ELR (cell line): ENCODE measurements at places on chromosomes 4 and X.

DNA sequence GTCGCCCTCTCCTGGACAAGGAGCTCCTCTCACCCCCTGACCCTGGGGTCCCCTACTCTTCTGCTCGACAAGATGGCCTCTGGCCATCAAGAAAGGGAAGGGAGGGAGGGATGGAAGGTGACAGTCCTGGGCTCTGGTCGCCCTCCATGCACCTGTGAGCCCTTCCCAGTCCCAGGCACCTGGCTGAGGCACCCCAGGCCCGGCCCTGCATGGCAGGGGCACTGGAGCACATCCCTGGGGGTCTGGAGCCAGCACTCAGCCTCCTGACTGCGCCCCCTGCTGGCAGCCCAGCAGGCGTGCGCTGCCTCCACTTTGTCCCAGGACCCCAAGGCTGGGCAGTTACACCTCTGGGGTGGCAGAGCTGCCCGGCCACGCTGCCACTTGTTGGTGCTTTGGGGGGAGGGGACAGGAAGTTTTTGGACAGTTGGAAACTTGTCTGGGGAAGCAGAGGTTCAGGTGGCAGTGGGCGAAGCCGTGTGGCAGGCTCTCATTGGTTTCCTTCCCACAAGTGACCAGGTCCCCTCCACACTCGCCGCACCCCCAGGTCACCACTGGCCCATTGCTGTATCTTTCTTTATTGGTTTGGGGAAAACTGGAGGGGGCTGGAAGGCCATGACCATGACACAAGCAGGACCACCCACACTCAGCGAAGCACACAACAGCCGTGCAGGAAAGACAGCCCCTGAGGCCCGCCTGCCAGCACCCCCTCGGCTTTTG, 4.3 kb downstream of the PNCK start:
- no peak for DNase-seq

DNA sequence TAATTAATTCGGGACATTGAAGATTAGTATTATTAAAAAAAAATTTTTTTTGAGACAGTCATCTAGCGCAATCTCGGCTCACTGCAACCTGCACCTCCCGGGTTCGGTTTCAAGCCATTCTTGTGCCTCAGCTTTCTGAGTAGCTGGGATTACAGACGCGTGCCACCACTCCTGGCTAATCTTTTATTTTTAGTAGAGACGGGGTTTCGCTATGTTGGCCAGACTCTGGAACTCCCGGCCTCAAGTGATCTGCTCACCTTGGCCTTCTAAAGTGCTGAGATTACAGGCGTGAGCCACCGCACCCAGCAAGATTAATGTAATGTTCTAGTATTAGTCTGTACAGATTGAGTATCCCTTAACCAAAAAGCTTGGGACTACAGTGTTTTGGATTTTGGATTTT, 32.7 kb downstream of the REST start:
- DNase-seq, result no peak

- DNase-seq, result peak; percentile 57
Measured at GRCh38 chr4:147599769-147600168, 17.4 kb upstream of the TMEM184C start.

GRCh38 chr4:187016101-187016500, 292.4 kb upstream of the FAT1 start:
- no peak for DNase-seq

DNA sequence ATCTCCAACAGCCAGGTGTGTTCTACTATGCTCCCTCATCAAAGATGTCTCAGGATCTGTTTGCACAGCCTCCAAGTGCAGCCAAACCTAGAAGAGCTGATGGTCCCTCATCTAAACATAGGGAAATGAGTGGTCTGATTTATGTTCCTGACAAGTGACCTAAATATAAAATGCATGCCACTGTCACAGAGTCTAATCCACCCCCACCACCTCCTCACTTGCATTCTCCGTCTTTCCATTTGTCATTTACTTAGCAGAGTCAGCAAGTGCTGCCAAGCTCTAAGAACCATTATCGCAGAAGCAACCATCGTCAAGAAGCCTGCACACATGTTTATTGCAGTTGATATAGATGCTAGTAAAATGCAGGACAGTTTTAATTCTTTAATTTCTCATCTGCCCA, 33.1 kb upstream of the VCX3A start:
- no peak for DNase-seq

DNA sequence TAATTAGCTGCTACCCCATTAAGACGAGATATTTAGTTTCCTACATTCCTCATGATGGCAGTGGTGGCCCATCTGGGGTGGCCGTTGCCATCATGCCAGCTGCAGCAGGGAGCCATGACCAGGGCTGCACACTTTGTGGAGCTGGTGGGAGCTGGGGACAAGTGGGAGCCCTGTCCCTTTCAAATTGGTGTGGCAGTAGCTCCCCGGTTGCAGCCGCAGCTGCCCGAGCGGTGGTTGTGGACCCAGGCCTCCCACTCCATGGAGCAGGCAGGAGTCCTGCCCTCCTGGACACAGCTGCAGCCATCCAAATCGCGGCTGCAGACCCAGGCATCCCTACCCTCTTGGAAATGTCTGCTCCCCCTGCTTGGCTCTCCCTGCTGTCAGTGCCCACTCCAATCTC, 9.3 kb upstream of the SYTL5 start:
- no peak for DNase-seq

DNA sequence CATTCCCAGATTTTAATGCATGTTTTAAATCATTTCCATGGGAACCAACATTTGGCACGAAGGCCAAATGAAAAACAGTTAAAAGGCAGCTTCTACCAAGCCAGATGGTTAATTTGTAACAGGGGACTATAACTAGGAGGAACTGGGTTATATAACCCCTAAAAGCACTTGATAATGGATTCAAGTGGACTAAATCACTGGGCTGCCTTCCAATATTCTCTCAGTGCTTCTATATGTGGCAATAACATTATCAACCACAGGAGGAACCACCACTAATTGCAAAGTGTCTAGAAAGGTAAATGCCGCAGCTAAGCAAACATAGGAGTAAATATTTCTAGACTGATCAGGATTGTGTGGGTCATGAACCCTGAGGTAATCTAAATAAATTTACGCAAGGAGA, 391.5 kb downstream of the UBE2NL start:
- DNase-seq, result no peak

DNA sequence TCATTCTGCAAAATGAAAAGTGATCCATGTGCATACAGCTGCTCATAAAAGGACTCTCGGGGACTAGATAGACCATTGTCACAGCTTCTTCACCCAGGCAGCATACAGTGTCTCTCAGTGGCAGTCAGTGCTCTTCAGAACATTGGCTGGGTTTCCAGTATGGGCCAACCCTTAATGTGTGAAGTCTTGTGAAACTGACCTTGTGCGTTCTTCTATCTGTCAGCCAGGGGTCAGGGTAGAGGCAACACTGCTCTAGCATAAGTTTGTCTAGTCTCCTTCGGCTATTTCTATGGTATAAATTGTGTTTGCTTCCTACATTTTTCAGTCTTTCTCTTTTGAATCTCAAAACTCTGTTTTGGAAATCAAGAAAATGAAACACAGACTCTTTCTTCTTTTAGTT, 37.0 kb upstream of the SMIM31 start:
- no peak for DNase-seq

- peak; percentile 39 for DNase-seq
Measured at GRCh38 chr4:88439161-88439760, 17.7 kb upstream of the HERC5 start.

GRCh38 chrX:34810916-34811315, 131.7 kb upstream of the FAM47B start:
- no peak for DNase-seq

GRCh38 chr4:72886602-72887001, 182.9 kb downstream of the COX18 start:
- DNase-seq, result peak; percentile 40

GRCh38 chr4:148255344-148255720, 186.9 kb downstream of the NR3C2 start:
- no peak for DNase-seq

GRCh38 chr4:11748164-11748872, 319.6 kb upstream of the HS3ST1 start:
- peak; percentile 17 for DNase-seq

DNA sequence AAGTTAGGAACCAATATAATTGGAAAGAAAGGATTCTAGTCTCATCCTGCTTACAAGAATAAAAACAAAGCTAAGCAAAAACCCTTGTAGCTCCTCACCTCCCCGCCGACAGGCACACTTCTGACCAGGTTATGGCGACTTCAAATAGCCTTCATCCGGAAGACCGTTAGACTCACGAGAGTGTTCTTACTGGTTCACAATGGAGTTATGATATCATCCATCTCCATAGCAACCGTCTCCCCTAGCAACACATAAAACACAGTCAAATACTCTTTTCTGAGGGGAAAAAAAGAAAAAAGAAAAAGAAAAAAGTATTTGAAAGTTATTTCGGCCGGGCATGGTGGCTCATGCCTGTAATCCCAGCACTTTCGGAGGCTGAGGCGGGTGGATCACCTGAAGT, at the start of gene IL13RA2:
IL13RA2 (minus strand) TSS at position 162 of the 400 bp plus-strand sequence. CDS start 347 bp downstream, outside the sequence.
- DNase-seq, result no peak

- DNase-seq, result peak; percentile 56
Measured at GRCh38 chr4:146520896-146521540, 722 bp downstream of the SLC10A7 start.

DNA sequence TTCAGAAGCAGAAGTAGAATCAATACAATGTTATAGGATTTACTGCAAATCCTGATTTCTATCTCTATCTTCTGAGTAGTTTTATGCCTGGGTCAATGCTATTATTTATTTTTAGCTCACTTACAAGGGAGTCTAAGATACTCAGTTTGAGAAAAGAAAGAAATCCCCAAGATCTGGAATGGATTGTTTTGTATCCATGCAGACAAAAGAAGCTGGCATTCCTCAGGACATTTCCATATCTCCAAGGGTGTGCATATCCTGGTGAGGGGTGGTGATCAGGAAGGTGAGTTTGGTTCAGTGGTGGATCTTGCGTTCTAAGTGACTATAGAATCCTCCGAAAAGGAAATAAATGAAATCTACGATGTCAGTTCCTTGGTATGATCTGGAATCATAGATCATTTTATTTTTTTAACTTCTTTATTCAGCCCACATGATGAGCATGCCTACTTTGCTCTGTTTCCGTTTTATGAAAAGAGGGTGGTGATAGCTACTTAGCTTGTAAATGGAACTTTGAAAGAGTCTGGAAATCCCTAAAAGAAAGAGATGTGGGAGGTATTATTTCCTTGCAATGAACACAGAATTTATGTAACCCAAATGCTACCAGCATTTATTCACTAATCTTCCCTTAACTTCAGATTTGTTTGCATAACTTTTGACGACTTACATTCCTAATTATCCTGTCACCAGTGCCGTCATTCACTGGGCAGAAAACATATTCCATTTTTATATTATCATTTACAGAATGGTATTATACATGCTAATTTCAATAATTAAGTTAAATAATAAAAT, 81.1 kb upstream of the RAPGEF2 start:
- no peak for DNase-seq

DNA sequence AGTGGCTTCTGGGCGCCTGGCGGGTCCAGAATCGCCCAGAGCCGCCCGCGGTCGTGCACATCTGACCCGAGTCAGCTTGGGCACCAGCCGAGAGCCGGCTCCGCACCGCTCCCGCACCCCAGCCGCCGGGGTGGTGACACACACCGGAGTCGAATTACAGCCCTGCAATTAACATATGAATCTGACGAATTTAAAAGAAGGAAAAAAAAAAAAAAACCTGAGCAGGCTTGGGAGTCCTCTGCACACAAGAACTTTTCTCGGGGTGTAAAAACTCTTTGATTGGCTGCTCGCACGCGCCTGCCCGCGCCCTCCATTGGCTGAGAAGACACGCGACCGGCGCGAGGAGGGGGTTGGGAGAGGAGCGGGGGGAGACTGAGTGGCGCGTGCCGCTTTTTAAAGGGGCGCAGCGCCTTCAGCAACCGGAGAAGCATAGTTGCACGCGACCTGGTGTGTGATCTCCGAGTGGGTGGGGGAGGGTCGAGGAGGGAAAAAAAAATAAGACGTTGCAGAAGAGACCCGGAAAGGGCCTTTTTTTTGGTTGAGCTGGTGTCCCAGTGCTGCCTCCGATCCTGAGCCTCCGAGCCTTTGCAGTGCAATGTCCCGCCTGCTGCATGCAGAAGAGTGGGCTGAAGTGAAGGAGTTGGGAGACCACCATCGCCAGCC, at the start of gene ATOH1:
ATOH1 (plus strand) TSS at position 422 of the 663 bp plus-strand sequence; CDS start at position 596, 174 bp downstream.
- DNase-seq, result no peak

DNA sequence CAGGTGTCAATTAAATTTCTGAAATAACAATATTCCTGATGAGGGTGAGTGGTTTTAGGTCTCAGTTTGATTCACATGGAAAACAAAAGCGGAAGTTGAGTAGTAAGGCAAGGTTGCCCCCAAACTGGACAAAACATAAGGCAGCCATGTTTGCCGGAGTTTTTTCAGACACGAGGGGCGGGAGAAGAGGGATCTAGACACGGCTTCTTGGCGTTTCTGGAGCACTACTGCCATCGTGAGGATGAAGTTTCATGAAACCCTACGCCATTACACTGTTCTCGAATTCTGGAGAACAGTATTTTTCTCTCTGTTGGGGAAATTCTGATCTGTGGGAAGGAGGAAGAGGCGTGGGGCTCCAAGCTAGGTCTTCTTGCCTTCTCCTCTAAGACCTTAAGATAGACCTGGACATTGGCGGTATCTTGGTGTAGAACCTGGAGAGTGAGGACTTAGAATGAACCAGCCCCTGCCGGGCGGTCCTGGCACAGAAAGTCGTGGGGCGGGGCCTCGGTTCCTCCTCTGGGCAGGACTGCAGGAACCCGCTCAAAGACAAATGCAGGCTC, 160.3 kb downstream of the OR13H1 start:
- DNase-seq, result peak; percentile 63

DNA sequence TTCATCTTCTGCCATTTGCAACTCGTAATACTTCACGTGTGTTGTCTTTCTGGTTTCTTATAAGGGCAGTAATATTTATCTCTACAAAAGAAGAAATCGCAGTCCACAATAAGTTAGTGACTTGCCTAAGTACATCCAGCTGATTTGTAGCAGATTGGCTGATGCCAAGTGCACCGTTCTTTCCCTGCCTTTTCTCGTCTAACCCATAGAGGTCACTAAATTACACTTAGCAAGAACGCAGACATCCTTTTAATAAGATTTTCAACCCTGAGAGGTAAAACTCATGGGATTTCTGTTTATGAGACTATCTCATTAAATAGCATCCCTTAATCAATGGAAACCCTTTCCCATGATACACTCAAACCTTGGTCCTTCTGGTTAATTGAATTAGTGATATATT, 408.6 kb upstream of the ACTRT1 start:
- no peak for DNase-seq

- DNase-seq, result no peak
Measured at GRCh38 chrX:126165721-126166461, at the start of gene DCAF12L2. DCAF12L2 (minus strand) TSS chrX:126166289; CDS start chrX:126165924, 365 bp downstream.

GRCh38 chr4:119211867-119212233, 663 bp upstream of the USP53 start:
- DNase-seq, result no peak

GRCh38 chr4:4871242-4871572, 11.7 kb downstream of the MSX1 start:
- no peak for DNase-seq

DNA sequence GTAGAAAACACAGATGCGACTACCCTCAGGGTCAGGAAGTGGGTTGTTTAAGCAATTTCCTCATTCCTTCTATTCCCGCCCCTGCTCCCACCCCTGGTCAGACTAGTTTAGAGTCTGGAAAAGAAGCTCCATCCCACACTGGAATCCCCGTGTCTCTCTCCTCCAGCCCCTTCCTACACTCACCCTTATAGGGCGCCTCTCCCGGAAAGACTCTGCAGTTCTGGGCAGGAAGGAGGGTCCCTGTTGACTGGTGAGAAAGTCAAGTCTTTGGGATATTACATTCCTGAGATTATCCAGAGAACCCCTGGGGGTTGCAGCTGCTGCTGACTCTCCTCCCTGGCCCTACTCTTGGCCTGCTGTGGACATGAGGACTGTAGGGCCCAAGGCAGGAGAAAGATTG, 11.9 kb downstream of the STARD8 start:
- DNase-seq, result peak; percentile 29
